HepG2 (cell line): ENCODE measurements at places on chromosomes 6 and 20. TPM values are rescaled to one million over a fixed set of nuclear protein-coding genes. Genes with fewer than 3 reads are reported as not detected.

The GPX5 gene
- not detected in 2 replicates for total RNA-seq

The CARMIL1 gene
- total RNA-seq, result 2.6 and 2.9 TPM in 2 replicates

The ATXN1 gene
- 16.3 and 20.7 TPM in 2 replicates for total RNA-seq

The NR2E1 gene
- not detected in 2 replicates for total RNA-seq

The ZNF341 gene
- 0.97 and 1.1 TPM in 2 replicates for total RNA-seq

The BCLAF1 gene
- 292 and 439 TPM in 2 replicates for total RNA-seq

DNA sequence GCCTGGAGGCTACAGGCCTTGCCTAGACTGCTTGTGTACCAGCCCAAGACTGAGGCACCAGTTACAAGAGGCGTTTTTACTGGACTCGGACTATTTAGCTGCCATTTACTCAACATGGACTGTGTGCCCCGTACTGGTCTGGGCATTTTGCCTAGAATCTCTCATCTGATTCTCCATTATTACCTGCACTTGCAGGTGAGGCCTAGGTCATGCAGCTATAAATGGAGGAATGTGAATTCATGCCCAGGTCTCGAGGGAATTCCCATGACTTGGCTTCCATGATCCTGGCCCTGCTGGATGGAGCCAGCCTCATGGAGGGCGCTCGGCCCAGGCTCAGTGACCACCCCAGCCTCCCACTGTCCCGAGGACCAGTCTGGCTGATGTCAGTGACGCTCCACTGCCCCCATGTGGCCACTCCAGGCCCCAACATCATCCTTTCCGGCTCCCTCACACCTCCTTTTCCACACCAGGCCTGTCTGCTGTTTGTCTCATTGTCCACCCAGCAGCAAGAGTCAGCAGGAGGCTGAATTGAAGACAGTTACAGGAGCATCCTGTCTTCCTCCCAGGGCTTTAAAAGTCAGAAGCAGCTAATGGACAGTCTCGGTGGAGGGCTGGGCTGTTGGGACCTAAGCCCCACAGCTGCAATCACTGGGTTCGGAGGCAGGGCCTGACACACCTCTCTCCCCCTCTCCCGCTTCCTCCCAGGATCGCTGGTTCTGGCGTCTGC is 8.7 kb downstream of the MMP24OS start:
- H3K27me3 ChIP-seq, result no peaks in the 10 kb centered on the region

- no peak overlapping the region for H3K4me3 ChIP-seq
- H3K4me1 ChIP-seq, result peaks cover 45% of the 10 kb centered on the region
- no peaks in the 10 kb centered on the region for H3K36me3 ChIP-seq
These were observed 33.3 kb downstream of the SUN5 start for GRCh38 chr20:32970973-32971300.

- no peak overlapping the region for H3K4me3 ChIP-seq
- H3K27ac ChIP-seq, result no peak overlapping the region
- no peaks in the 10 kb centered on the region for H3K4me1 ChIP-seq
- no peak for DNase-seq
These were observed 27.5 kb upstream of the STX11 start for GRCh38 chr6:144122861-144123260.

DNA sequence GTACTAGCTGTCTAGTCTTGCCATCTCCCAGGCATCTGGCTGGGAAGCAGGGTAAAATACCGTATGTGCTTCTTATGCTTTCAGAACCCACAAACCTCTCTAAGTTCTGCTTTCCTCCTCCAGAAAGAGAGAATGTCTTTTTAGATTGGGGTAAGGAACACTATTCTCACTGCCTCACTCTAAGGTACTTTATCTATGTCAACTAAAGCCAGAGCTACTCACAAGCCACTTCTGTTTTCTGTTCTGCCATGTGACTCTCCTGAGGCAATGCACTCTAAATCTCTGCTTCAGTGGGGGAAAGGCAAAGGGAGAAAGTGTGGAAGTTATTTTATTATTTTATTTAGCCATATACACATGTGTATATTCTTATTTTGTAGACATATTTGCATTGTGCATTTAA is 15.6 kb downstream of the MEP1A start:
- H3K4me1 ChIP-seq, result no peaks in the 10 kb centered on the region
- no peak overlapping the region for H3K27ac ChIP-seq
- H3K27me3 ChIP-seq, result no peaks in the 10 kb centered on the region
- no peak overlapping the region for H3K4me3 ChIP-seq
- H3K36me3 ChIP-seq, result no peaks in the 10 kb centered on the region

DNA sequence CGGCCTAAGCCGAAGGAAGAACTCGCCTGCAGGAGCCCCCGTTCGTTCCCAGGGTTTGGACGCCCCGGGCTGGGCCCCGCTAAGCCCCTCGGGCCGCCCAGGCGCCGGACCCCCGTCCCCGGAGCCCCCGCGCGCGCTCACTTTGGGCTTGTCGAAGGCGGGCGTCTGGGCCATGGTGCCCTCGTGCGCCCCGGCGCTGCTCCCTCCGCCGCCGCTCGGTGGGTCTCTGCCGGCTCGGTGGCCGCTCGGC is 140 bp downstream of the ADA start:
- H3K4me1 ChIP-seq, result peaks cover 17% of the 10 kb centered on the region
- peak overlapping the region; percentile 69; the same call in 1 of the 2 replicates for H3K4me3 ChIP-seq
- no peak for DNase-seq
- H3K27ac ChIP-seq, result no peak overlapping the region

DNA sequence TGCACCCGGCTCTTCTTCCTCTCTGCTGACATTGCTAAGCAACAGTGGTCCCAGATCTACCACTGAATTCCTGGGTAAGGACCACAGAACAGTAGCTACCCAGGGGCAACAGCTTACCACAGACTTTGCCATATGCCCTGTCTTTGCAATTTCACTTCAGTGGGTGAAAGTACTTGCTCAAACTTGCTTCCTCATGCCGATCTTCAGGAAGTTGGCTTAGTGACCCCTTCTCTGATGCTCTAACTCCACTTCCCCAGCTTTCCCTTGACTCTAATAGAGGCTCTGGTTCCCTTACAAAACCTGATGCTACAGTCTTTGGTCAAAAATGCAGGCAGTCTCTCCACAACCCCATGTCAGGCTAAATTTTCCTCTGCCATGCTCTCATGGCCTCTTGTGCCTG is 3.3 kb upstream of the TAAR5 start:
- no peaks in the 10 kb centered on the region for H3K36me3 ChIP-seq
- H3K27ac ChIP-seq, result no peak overlapping the region
- no peak overlapping the region for H3K4me3 ChIP-seq
- H3K4me1 ChIP-seq, result no peaks in the 10 kb centered on the region
- H3K27me3 ChIP-seq, result no peaks in the 10 kb centered on the region; the same call in 1 of the 2 replicates
- no peak for DNase-seq

DNA sequence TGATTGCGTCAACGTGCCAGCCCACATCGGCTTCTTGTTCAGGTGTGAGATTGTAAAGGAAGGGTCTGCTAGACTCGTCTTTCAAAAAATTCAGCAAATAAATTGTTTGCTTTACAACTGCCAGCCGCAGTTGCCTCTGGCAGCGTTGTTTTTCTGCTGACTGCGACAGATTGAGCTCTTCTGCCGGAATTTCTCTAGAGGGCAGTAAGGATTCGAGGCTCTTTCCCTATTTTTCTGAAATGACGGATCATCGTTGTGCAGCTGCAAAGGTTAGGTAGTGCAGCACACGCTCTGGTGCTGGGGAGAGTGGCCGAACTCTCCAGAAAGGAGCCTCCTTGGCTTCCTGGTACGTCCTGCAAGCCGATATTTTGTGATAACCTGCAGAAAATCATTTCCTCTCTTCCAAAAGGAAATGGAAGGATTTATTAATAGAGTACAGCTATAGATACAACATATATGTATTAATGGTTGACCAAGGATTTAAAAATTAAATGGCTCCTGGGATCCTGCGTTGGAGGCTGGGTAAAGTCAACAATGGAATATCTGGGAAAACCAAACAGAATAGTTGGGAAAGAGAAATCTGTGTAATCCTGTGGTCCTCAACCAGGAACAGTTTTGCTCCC is 121.9 kb upstream of the ZFP64 start:
- H3K36me3 ChIP-seq, result no peaks in the 10 kb centered on the region
- H3K4me3 ChIP-seq, result no peak overlapping the region
- peaks cover 10% of the 10 kb centered on the region; the same call in 1 of the 2 replicates for H3K4me1 ChIP-seq

DNA sequence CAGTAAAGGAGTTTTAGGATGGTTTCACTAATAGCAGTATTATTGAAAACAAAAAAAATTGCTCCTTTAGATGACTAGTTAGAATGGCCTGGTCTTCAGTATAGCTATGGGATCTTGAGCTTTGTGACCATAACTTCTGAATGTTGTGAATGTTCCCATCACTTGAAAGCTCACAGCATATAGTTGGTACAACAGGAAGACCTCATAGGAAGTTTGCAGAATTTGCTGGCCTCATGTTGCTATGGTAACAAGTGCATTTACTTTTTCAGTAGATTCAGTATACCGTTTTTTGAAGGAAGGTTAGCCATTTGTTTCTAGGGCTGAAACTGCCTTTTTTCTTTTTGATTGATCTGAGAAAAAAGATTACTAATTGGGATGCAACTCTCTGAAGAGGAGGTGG is 8.3 kb downstream of the PHF3 start:
- H3K4me3 ChIP-seq, result no peak overlapping the region
- no peak overlapping the region for H3K27ac ChIP-seq
- DNase-seq, result no peak
- H3K36me3 ChIP-seq, result peaks cover 19% of the 10 kb centered on the region
- no peaks in the 10 kb centered on the region for H3K27me3 ChIP-seq
- H3K4me1 ChIP-seq, result peaks cover 69% of the 10 kb centered on the region

DNA sequence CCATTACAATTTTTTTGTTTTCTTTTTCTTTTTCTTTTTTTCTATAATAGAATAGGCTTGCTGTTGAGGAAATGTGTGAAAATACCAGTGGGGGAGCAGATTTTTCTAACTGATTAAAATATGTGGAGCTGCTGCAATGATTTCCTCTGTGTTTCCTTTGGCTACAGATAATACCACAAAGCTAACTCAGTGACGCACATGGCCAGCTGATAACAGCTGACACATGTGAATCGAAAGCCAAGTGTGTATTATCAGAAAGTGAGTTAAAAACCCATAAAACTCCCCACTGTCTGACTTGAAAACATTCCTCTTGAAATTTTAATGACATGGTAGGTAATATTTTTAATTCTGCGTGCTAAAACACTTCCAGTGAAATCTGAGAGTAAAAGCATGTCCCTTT is 70.8 kb upstream of the AHI1 start:
- no peaks in the 10 kb centered on the region for H3K4me1 ChIP-seq
- H3K4me3 ChIP-seq, result no peak overlapping the region
- no peak for DNase-seq
- no peaks in the 10 kb centered on the region for H3K27me3 ChIP-seq
- no peaks in the 10 kb centered on the region for H3K36me3 ChIP-seq

GRCh38 chr6:141183368-141183767 is 949.4 kb upstream of the GJE1 start:
- H3K27me3 ChIP-seq, result no peaks in the 10 kb centered on the region
- H3K27ac ChIP-seq, result no peak overlapping the region
- H3K36me3 ChIP-seq, result no peaks in the 10 kb centered on the region
- no peaks in the 10 kb centered on the region for H3K4me1 ChIP-seq
- H3K4me3 ChIP-seq, result no peak overlapping the region

- no peak for DNase-seq
- no peak overlapping the region for H3K4me3 ChIP-seq
- peaks cover 3% of the 10 kb centered on the region; the same call in 2 of the 3 replicates for H3K27me3 ChIP-seq
- H3K27ac ChIP-seq, result no peak overlapping the region
These were observed 55.5 kb upstream of the THEMIS start for GRCh38 chr6:127956260-127956888.

DNA sequence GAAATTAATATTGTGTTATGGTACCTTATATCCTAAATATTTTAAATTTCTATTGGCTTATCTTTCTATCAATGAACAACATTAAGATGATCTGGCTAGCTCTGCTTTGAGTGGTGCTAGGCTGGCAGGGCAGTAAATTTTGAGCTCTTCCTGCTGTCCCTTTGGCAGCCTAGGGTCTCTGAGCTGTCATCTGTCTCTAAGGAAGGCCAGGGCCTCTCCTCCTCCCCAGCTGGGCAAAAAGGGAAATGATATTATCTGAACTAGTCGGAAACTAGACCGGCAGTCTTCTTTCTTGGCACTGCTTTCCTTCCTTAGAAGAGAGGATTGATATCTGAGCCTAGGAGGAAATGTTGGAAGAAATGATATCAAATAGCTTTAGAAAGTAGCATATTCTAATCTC is 176.7 kb upstream of the BTBD3 start:
- H3K27me3 ChIP-seq, result no peaks in the 10 kb centered on the region
- no peak overlapping the region for H3K27ac ChIP-seq
- no peak for DNase-seq
- H3K36me3 ChIP-seq, result no peaks in the 10 kb centered on the region
- H3K4me3 ChIP-seq, result no peak overlapping the region

- no peaks in the 10 kb centered on the region for H3K4me1 ChIP-seq
- no peak overlapping the region for H3K27ac ChIP-seq
- DNase-seq, result no peak
- no peak overlapping the region for H3K4me3 ChIP-seq
These were observed 42.2 kb upstream of the COL10A1 start for GRCh38 chr6:116168148-116168547.

- no peaks in the 10 kb centered on the region for H3K27me3 ChIP-seq
- no peaks in the 10 kb centered on the region for H3K4me1 ChIP-seq
- no peak overlapping the region for H3K27ac ChIP-seq
- no peak for DNase-seq
- H3K4me3 ChIP-seq, result no peak overlapping the region; the same call in 1 of the 2 replicates
These were observed 849.9 kb upstream of the EYS start for GRCh38 chr6:66556936-66557335.

DNA sequence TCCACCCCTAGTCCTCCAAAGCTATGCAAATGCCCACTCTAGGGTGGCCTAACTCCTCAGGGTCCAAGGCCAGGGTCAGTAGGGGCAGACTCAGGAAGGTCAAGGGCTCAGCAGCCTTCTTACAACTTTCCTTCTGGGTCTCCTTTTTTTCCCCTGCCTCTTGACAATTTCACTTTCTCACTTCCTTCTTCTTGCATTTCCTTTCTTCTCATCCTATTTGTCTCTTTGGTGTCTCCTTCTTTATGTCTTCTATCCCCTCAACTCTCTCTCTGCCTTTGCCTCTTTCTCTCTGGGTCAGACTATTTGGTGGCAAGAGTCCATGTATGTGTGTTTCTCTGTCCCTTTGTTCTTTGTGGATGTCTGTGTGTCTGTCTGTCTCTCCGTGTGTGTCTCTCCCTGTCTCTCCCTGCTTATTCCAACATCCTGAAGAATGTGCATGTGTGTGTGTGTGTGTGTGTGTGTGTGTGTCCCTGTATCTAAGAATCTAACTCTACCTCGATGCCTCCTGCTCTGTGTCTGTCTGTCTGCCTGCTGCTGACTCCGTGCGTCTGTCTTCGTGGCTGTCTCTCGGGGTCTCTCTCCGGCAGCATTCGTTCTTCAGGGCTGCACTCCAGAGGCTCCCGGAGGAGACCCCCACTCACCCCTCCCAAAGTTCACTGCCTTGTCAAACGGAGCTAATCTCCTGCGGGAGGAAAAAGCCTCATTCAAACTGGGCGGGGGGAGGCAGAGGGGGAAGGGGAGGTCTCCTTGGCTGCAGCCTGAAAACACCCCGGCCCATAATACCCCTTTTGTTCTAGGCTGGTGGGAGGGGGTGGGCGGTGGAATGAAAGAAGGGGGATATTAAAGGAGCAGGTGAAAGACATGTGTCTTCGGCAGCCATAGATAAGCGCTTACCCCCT is 51.7 kb upstream of the FOXP4 start:
- H3K4me1 ChIP-seq, result peaks cover 69% of the 10 kb centered on the region
- no peak overlapping the region for H3K4me3 ChIP-seq
- DNase-seq, result no peak

- peaks cover 18% of the 10 kb centered on the region for H3K4me1 ChIP-seq
- H3K4me3 ChIP-seq, result no peak overlapping the region
- no peaks in the 10 kb centered on the region for H3K36me3 ChIP-seq
- no peak overlapping the region for H3K27ac ChIP-seq
- DNase-seq, result no peak
- H3K27me3 ChIP-seq, result no peaks in the 10 kb centered on the region
These were observed 31.4 kb downstream of the TFEB start for GRCh38 chr6:41704028-41704427.

GRCh38 chr6:53487080-53487479 is 57.8 kb downstream of the GCLC start:
- no peaks in the 10 kb centered on the region for H3K36me3 ChIP-seq
- no peaks in the 10 kb centered on the region for H3K27me3 ChIP-seq
- H3K4me1 ChIP-seq, result peaks cover 17% of the 10 kb centered on the region
- H3K4me3 ChIP-seq, result no peak overlapping the region
